ENCODE measurements at places on chromosomes 4 and X. TPM values are rescaled to one million over a fixed set of nuclear protein-coding genes. Genes with fewer than 3 reads are reported as not detected.

The PF4V1 gene
- not detected for total RNA-seq

The MTTP gene
- total RNA-seq: not detected

The MAGEB10 gene
- not detected for total RNA-seq

The MAGEC1 gene
- not detected for total RNA-seq

The DUSP9 gene
- 0.74 TPM for total RNA-seq

The STIM2 gene
- 39.5 TPM for total RNA-seq

The NSUN7 gene
- 5.6 TPM for total RNA-seq

The SUV39H1 gene
- total RNA-seq: 2.2 TPM

The NWD2 gene
- total RNA-seq: 0.49 TPM

The TMPRSS11D gene
- total RNA-seq: 72.4 TPM

The FOXP3 gene
- total RNA-seq: 1.5 TPM

The PLS3 gene
- total RNA-seq: 382 TPM

- no peak for DNase-seq
Measured at GRCh38 chrX:123086768-123087167, 97.3 kb upstream of the GRIA3 start.

- DNase-seq: no peak
Measured at GRCh38 chrX:147340947-147341346, 526.4 kb upstream of the CXorf51A start.

GRCh38 chr4:156901871-156902270 is 69.7 kb downstream of the PDGFC start:
- no peak for DNase-seq

DNA sequence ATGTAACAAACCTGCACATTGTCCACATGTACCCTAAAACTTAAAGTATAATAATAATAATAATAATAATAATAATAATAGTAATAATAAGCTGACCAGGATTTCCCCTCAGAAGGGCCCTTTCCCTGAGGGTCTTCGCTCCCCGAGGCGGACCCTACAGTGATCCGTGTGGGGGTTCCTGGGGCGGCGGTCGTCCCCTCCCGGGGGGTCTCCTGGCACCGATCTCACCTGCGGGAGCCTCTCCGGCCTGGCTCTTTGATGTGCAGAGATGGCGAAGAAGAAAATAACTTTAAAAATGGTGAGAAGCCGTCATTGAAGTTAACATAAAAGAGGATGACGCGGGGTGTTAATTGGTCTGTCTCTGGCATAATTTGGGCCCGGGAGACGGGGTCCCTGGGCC is 48.2 kb upstream of the PPP2R3B start:
- DNase-seq: no peak

- no peak for DNase-seq
Measured at GRCh38 chr4:66927937-66928336, 617.4 kb downstream of the CENPC start.

DNA sequence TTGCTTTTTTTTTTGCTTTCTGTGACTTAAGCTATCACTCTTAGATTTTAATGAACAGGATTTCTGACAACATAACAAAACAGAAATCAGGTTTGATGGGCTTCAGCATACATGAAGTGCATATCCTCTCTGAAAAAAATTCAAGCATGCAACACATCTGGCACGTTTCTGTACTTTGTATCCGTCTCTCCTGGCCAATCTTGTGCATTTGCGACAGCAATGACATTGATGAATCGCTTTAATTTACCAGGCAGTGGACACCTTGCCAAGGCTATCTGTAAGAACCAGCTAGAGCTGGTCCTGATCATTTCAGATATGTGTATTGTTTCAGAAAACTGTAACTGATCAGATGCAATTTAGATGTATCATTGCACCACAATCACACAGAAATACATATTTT is 93.3 kb downstream of the CCSER1 start:
- no peak for DNase-seq

- no peak for DNase-seq
Measured at GRCh38 chr4:96593422-96593821, 753.5 kb downstream of the PDHA2 start.

GRCh38 chrX:115031989-115032388 is 14.6 kb upstream of the IL13RA2 start:
- no peak for DNase-seq

GRCh38 chrX:132088864-132089263 is 39.0 kb downstream of the FRMD7 start:
- DNase-seq: no peak

DNA sequence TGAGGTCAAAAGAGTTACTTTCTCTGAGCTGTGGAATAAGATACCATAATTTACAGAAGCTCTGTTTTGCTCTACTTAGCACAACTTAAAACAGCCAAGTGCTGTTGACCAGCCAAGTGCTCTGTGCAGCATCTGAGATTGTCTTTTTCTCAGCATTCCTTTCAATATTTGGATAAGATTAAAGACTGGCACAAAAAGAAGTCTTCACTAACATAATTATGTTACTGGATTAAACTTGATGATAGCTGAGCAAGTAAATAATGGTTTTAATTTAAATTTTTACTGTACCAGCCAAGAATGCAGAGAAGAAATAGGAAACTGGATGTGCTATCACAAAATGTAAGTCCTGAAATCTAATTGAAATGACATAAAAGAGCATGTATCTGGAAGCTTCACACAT is 60.4 kb downstream of the NPY2R start:
- no peak for DNase-seq

- DNase-seq: no peak
Measured at GRCh38 chr4:122759639-122760310, 27.3 kb downstream of the BBS12 start.

GRCh38 chr4:93759506-93759905 is 69.0 kb upstream of the ATOH1 start:
- no peak for DNase-seq

- DNase-seq: no peak
Measured at GRCh38 chrX:32618154-32618553, 593.2 kb downstream of the DMD start.

DNA sequence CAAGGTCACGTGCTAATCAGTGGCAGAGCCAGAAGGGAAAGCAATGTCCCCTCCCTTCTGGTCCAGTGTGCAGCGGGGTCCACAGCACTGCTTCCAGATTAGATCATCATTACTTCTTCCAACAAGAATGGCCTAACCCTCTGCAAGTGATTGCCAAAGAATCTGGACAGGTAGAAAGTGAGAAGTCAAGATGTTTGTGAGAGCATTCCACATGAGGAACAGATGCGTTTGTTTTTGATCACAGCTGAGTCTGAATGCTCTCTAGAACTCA is 147.7 kb downstream of the SHROOM3 start:
- no peak for DNase-seq

DNA sequence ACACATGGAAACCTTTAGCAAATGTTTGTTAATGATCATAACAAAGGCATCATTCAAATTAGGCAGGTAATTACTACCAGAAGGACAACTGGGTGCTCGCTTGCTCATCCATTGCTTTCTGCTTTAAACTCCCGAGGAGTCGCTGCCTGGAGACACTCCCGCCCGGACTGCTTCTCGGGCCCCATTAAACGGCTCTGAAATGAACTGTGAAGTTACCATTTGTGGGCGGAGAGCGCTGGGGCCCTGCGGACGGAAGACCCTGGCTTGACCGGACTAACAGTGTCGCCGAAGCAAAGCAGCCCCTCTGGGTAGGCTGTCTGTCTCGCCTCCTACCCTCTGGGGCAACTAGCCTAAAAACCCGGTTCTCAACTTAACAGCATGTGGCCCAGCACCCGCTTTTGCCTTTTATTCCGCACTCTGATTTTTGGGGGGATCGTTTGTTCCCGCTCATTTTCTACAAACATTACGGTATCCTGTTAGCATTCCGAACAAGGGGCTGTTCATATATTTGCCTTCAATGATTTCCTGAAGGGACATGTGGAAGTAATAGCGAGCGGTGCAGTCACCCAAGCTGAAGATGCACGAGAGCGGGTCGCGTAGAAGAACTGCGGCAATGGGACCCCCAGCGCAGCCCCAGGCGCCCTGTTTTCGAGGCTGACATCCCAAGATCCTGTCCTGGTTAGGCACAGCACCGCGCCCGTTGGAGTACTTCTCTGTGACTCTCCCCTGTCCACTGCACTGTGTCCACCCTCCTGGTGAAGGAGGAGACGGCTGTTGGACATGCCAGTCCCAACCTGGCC is 1.6 kb upstream of the PDGFRA start:
- DNase-seq: peak; percentile 86

DNA sequence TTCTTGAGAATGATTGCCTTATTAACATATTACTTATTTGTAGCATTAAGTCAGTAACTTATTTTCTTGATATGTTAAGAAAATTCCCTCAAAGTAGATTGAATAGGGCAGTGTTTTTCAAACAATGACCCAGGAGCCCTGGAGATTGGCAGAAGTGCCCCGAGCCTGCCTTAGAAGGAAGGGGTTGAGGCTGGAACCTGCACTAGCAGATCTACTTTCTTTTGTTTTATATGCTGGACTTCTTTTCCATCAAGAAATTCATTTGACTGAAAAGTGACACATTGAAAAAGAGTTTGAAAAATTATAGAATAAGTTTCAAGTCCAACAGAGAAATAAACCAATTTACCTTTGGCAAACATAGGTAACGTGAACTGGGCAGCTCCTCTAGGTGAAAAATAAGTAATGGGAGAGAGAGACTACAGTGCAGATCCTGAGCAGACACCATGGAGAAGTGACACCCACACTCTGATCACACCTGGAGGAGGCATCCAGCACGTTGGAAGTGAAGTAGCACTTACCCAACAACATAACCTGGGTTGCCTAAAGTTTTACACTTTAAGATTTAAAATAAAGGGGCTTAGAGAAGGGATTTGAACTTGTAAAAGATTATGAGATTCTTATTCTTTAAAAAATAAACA is 18.6 kb downstream of the ARSJ start:
- DNase-seq: no peak

GRCh38 chrX:103628386-103629317 is at the start of gene TCEAL1:
Gene TCEAL1 (plus strand): TSS chrX:103628975. CDS start chrX:103629917, 942 bp downstream.
- no peak for DNase-seq

GRCh38 chrX:15350329-15350996 is 15.1 kb upstream of the PIGA start:
- no peak for DNase-seq

- DNase-seq: no peak
Measured at GRCh38 chr4:177339477-177340374, 30.1 kb downstream of the NEIL3 start.

GRCh38 chrX:131626681-131627296 is 82.9 kb downstream of the OR13H1 start:
- DNase-seq: no peak

- DNase-seq: no peak
Measured at GRCh38 chr4:17814140-17814539, 3.4 kb downstream of the NCAPG start.

DNA sequence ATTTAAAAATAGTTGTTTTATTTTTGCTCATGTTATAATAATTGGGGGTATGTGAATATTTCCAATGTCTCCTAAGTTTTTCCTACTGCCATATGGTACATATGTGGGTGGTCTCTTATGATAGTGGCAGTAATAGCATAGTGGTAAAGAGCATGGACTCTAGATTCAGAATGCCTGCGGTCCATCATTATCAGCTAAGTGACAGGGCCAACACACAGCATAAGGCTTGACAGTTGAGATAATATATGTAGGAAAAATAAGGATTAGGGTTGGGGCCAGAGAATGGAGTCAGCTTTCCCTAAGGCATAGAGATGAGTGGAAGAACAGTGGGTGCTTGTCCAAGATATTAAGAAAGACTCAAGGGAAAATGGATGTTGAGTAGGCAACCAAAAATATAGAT is 2707.5 kb downstream of the PCDH7 start:
- DNase-seq: no peak

DNA sequence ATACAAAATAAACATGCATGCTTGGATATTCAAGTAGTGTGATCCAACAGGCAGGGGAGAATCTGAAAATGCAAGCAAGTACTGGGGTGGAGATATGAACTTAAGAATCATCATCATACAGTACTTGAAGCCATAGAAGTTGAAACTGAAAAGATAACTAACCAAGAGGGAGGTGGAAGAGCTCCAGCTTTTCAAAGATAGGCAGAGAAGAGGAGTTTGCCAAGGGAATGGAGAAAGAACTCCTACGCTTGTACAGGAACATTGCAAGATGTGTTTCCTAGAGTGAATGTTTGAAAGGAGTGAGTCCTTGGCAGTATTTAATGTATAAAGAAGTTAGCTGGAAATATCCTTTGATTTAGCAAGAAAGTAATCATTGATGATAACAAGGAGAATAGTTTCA is 106.2 kb upstream of the FRMPD4 start:
- no peak for DNase-seq

DNA sequence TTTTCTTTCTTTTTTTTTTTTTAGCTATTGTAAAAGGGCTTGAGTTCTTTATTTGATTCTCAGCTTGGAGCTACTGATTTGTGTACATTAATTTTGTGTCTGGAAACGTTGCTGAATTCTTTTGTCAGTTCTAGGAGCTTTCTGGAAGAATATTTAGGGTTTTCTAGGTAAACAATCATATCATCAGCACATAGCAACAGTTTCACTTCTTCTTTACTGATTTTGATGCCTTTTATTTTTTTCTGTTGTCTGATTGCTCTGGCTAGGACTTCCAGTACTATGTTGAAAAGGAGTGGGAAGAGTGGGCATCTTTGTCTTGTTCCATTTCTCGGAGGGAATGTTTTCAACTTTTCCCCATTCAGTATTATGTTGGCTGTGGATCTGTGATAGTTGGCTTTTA is 292.2 kb downstream of the GABRG1 start:
- no peak for DNase-seq
